ENCODE measurements at places on chromosomes 2 and 18.

GRCh38 chr2:110702514-110703380, 24.9 kb upstream of the BUB1 start:
- DNase-seq: no peak

- DNase-seq: peak; percentile 49
Observed at GRCh38 chr2:223970343-223971128, 13.3 kb downstream of the MRPL44 start.

DNA sequence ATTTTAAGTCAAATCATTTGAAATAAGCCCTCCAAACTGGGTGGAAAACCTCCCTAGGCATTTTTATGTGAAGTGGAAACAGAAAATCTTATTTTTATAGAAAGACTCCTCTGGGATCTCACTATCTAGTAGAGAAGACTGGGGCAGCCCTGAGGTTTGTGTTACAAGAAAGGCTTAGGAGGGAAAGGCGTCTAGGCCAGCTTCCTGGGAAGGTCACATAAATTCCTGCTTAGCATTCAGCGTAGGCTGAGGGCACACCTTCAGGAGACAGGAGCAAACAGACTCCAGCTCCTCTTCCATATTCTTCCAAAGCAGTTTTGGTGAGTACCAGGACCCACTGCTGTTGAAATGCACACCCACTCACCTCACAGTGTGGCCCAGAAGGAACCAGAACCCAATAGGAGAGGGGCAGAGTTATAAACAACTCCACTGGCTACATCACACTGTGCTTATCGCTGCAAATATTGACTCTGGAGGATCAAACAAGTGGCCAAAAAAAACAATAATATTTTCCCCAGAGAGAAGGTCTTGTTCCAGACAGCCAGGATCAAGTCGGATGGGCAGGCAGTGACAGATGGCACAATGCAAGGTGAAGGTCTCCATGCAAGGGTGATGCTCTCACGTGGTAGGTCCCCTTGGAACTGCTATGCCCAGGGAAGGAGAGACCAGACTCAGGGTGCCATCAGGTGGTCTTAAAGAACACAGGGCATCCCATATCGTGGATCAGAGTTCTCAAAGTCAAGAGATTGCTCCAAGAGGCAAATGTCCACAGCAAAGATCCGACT, 17.7 kb upstream of the IGFBP2 start:
- no peak for DNase-seq

- DNase-seq: no peak
Observed at GRCh38 chr2:168233726-168234406, 13.5 kb downstream of the STK39 start.

GRCh38 chr2:216694082-216694825, 1.1 kb downstream of the IGFBP5 start:
- DNase-seq: no peak

- DNase-seq: no peak
Observed at GRCh38 chr2:46211461-46211860, 85.7 kb upstream of the EPAS1 start.

DNA sequence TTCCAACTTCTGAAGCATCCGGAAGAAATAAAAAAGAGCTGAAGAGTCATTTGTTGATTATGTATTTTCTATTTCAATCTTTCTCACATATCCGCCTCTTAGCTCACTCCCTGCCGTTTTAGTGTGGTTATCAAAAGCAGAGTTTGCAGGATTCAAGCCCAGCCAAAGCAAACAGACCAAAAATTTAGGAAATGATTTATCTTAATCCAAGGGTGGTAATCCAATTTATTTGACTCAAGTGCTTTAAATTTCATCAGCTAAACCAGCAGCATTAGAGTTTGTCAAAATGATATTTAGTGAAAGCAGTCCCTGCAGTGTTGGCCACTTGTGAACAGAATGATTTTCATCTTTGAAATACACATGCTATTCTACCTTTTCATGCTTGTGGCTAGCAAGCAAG, 129.3 kb upstream of the CCDC68 start:
- DNase-seq: no peak

DNA sequence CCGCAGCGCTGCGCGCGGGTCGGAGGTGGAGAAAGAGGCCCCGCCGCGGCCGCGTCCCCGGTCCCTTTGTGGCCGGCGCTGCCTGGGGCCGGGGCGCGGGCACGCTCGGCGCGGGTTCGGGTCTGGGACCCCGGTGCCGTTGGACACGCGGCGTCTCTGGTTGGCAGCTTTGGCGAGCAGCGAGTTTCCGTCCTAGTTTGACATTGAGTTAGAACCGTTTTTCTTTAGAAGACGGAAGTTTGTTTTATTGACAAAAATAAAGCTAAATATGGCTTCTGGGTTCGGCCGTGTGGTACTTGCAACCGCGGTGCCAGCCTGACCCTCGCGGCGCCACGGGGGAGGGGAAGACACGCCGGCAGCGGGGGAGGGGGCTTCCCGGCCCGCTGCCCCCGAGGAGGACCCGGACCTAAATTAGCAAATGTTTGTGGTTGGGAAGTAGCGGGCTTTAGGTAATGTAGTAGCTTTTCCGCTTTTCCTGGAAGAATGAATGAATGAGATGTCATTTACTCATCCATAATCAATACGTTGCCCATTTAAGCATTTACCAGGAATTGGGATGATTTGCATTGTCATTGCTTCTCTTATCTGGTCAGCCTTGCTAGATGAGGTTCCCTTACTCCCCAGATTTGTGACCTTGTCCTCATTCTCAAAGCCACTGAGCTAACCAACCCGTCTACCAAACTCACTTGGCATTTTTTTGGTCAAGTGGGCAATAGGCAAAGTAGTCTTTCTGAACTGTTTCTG, 530 bp downstream of the GALNT1 start:
- peak; percentile 18 for DNase-seq
